ENCODE measurements at places on chromosomes 11 and 22.

DNA sequence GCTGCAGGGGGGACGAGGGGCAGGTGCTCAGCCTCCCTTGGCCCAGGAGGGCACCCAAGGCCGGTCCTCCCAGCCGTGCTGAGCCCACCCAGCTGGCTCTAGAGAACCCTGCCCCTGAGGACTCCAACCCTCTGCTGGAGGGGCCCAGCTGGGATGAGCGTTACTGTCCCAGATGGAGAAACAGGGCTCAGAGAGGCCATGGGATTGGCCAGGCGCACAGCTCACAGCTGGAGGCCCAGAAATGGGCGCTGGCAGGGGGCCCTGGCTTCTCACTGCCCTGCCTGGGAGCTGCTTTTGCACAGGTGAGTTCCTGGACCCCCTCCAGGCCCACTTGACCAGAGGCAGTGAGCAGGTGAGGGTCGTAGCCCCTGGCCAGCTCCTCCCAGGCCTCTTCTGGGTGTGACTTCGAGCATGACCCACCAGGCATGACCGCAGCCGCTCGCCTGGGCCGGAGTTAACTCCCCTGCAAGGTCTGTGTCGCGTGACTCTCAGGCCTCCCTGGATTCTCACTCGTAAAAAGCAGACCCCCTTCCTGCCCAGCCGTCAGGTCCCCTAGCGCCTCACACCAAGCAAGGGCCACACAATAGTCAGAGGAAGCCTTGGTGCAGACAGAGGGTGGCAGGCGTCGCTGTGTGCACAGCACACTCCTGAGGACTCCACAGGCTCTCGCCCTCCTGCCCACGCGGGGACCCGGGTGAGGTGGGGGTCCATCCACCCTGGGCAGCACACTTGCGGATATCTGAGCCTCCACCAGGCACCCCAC is 19.7 kb upstream of the IL17REL start:
- DNase-seq: no peak

DNA sequence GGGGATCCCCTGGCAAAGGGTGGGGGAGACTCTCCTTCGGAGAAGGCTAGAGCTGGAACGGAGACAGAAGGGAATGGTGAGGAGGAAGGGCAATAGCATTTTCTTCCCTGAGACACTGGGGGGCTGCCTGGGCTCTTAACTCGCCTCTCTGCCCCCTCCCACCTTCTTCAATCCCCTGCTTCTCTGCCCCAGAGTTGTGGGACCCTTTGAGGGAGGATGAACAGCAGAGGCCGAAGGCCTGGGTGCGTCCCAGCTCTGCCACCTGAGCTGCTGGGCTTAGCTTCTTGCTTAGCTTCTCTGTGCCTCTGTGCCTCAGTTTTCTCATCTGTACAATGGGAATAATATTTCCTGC is 72.4 kb downstream of the RTL6 start:
- no peak for DNase-seq

- DNase-seq: no peak
Measured at GRCh38 chr11:40129266-40129665, 1330.2 kb downstream of the LRRC4C start.

DNA sequence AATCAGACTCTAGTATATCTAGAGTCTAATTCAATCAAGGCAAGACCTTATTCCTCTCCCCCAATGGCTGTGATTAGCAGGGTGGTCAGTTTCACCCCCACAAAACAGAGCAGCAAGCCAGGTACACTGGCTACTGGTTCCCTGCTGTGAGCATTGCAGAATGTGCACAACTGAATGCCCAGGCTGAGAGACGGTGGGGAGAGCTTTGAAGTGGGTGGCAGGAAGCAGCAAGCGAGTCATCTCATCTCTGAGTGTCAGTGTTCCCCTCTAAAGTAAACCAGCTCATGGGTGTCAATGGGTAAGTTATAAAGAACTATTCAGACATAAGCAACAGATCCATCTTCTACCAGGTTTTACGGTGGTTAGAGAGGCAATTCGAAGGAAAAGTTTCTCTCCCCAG is 37.6 kb downstream of the GAB4 start:
- no peak for DNase-seq

DNA sequence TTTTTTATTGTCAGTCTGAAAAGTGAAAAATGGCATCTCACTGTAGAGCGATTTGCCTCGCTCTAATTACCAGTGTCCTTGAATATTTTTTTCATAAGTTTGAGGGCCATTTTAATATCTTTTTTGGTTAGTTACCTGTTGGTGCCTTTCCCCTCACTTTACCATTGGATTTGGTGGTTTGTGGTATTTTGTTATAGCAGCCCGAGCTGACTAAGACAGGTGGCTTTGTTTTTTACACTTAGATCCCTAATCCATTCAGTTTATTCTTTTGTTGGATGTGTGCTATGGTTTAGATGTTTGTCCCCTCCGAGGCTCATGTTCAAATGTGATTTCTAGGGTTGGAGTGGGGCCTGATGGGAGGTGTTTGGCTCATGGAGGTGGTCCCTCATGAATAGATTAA is 6.5 kb upstream of the CAPN5 start:
- DNase-seq: no peak

- no peak for DNase-seq
Measured at GRCh38 chr22:50694766-50695420, 22.3 kb downstream of the SHANK3 start.

- no peak for DNase-seq
Measured at GRCh38 chr11:103871923-103872551, 164.4 kb upstream of the DDI1 start.

- no peak for DNase-seq
Measured at GRCh38 chr22:46027211-46028105, 50.5 kb upstream of the WNT7B start.

- DNase-seq: no peak
Measured at GRCh38 chr11:24760681-24761080, 263.8 kb downstream of the LUZP2 start.

DNA sequence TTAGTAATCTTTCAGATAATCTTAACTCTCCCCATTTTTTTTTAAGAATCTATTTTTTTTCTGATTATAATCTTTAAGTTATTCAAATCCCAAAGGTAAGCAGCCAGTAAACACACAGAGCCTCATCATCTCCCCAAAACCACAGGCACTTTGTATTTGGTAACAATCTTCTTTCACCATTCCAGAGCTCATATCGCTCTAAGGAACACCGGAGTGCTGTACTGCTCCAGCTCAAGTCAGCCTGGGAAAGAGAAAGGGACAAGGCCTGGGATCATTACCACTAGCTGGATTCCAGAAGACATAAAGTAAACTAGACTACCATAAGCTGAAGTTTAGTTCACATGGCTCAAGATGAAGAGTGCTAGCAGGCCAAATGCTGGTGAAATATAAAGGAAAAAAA is 73.0 kb upstream of the APOA1 start:
- DNase-seq: no peak

DNA sequence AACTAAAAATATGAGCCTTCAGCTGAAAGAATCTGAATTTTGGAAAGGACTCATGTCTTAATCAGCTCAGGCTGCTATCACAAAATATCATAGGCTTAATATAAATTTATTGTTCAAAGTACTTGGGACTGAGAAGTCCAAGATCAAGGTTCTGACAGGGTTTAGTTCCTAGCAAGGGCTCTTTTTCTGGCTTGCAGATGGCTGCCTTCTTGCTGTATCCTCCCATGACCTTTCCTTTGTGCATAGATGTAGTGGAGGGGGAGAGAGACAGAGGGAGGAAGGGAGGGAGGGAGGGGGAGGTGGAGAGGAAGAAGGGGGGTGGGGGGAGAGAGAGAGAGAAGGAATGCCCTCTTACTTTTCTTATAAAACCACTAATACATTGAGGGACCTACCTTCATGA is 306.8 kb upstream of the DDI1 start:
- DNase-seq: no peak

DNA sequence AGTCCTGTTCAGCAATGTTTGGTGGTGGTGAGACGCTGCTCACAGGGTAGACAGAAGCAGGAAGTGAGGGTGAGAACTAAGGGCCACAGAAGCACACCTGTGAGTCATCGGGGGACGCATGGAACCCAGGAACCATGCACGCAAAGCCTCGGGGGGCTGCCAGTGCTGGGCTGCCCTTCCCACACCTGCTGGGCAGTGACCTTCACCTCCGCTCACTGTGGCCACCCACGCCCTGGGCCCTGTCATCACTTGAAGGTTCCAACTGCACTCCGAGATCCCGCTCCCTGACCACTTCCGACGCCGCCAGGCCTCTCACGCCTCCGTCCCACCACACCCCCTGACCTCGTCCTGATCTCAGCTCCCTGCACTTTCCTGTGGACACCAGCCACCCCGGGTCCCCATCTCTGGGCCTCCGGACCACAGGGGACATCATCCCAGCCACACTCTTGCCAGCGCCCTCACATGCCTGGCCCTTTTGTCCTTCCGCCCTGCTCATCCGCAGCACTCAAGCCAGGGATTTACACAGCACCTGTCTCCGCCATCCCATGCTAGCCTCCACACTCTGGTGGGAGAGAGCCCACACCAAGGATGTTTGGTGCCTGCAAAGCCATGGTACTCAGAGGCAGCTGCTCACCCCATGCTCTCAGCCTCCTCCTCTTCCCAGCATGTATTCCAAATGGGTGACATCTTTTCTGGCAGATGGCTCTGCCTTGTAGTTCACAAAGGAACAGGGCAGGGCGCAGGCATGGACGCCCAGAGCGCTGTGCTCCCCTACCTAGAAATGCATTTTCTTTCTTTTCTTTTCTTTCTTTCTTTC is 23.1 kb upstream of the ATXN10 start:
- DNase-seq: no peak

- no peak for DNase-seq
Measured at GRCh38 chr22:47106806-47107205, 344.4 kb downstream of the TBC1D22A start.

DNA sequence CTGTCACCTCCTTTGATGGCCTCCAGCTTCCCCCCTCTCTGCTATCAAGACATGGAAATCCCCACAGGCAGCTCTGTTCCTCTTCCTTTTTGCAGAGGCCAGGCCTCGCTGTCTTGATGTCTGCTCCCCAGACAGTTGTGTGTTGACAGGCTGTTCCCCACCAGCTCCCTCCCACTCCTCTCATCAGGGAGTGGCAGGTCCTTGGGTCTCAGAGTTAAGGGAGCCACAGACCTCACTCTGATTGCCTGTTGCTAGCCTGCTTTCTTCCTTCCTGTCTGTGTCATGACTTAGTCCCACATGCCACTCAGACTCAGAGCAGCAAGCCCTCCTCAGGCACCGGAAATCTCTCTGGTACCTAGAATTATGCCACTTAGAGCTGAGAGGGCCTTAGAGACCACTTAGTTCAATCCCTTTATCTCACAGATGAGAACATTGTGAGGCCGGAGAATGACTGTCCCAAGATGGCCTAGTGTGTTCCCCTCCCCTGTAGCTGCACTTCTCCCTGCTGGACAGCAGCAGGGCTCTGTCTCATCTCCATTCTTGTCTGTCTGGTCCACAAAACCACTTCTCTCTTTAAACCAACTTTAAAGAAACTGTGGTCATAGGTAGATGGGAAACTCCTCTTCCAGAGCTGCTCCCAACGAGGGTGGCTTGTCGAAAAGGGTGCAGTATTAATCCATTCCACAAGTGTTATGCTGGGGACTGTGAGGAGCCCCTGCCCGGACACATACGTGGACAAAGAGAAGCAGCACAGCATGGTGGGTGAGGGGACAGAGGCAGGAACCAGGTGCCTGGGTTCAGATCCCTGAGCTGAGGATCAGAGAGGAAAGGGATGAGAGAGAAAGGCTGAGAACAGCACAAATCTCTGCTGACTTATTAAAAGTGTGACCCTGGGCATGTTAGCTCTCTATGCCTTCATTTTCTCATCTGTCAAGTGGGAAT is 4.2 kb downstream of the AMPD3 start:
- peak; percentile 20 for DNase-seq

GRCh38 chr11:98260983-98261382 is 759.8 kb upstream of the CNTN5 start:
- no peak for DNase-seq

- no peak for DNase-seq
Measured at GRCh38 chr11:19055905-19056304, 4.6 kb downstream of the MRGPRX2 start.

DNA sequence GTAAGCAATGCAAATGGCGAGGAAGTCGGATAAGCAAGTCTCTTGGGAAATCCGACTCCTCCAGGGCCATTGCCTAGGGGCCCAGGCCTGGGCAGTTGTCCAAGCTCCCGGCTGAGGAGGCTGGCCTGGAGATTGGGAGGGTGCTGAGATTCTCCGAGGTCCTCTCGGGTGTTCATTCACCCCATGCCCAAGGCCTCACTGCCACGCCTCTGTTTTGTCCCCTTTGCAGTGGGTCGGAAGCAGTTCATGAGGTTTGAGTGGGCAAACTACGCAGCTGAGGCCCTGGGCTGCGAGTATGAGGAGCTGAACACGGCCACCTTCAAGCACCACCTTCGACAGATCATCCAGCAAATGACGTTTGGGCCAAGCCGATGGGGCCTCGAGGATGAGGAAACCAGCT is 81.3 kb downstream of the MYO18B start:
- DNase-seq: no peak

GRCh38 chr11:70402016-70402415 is 3.7 kb downstream of the CTTN start:
- DNase-seq: no peak

GRCh38 chr11:94181943-94182342 is 53.3 kb downstream of the PANX1 start:
- no peak for DNase-seq

DNA sequence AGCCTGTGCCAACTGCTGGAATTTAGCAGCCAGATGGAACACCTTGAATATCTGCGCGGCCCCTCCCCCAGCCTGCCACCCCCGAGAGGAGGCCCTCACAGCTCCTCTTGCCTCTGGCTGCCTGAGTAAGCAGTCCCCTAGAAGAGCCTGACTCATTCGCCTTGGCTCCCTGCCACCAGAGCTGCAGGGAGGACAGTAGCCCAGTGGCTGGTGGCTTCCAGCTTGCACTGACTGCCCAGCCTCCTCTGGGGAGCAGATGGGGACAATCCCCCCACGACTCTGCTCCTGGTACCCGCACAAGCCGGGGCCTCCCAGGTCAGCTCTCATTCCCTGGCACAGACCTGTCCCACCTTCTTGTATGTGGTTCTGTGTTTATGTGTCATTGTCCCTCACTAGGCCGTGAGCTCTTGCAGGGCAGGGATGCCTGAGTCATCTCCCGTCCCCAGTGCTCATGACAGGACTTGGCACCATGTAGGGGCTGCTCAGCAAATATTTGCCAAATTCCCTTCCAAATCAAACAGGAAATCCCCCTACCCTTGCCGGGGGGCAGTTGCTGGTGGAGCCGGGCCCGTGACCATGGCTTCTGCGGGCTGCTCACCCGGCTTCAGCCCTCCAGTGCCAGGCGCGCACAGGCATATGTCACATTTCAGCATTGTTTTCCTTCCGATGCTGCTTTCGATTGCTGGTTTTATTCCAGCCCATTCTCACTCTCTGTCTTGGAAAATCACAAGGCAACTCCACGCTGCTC is 43.6 kb downstream of the CACNG2 start:
- DNase-seq: no peak

DNA sequence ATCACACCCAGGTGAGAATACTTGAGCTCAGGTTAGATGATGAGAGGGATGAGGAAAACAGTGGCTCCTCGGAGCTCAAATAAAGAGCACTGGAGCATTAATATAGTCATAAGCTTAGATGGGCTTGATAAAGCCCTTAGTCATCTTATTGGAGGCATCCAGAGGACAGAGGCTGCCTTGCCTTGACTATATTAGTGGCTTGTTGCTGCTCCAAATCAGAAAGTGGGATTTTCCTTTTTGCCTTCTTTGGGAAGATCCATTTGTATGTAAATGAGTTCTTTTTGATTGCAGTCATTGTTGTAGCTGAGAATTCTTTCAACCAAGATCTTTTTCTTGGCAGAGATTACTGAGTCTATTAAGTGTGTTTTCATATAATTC is 18.9 kb downstream of the ADM start:
- DNase-seq: no peak

GRCh38 chr11:70682056-70682455 is 283.7 kb downstream of the CTTN start:
- no peak for DNase-seq

All from activated CD8-positive, alpha-beta memory T cell treated with anti-CD3 and anti-CD28 coated beads for 4 hours (primary cell).